ENCODE measurements at places on chromosomes 4 and X.
A peak's percentile ranks its signal among the peaks of the same experiment; 100 is the strongest.

DNA sequence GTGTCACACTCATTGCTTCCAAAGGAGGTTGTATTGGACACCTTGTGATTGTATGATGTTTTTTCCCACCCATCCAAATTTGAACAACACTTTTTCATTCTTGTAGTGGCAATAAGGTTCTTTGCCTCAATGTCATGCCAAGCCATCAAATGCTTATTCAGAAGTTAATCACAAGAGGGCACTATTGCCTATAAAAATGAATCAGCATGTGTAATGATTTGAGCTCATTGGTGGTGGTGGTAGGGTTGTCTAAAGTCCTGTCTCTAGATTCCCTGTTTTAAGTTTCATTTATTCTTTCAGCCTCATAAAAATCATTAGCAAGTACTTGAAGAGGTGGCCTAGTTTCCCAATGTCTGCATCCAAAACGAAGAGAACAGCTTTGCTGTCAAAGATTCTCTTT, 37.0 kb downstream of the IRS4 start:
- DNase-seq: no peak

GRCh38 chrX:18426004-18426320, 554 bp downstream of the CDKL5 start:
- no peak for DNase-seq

- no peak for DNase-seq
These were observed 711.8 kb upstream of the FAM241A start for GRCh38 chr4:111433441-111433840.

GRCh38 chr4:7892212-7893019, 47.2 kb downstream of the AFAP1 start:
- DNase-seq: no peak

GRCh38 chr4:5783486-5783885, 72.5 kb downstream of the EVC start:
- DNase-seq: no peak

DNA sequence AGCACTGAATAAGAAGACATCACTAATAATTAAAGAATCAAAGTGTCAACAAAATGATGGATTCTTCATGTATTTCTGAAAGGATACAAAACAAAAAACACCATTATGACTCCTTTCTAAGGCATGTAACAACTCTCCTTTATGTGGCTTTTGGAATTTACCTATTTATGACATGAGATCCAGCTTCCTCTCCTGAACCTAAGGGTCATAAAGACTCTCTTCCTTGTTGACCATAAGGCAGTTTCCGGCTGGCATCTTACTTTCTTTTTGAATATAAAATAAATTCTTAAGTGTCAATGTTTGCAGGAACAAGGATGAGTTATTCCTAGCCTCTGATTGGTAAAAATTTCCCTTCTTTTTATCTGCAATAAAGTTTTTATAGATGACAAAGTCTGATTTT, 111.1 kb upstream of the GRPR start:
- no peak for DNase-seq

- DNase-seq: no peak
These were observed 38.4 kb downstream of the SLAIN2 start for GRCh38 chr4:48379587-48380180.

DNA sequence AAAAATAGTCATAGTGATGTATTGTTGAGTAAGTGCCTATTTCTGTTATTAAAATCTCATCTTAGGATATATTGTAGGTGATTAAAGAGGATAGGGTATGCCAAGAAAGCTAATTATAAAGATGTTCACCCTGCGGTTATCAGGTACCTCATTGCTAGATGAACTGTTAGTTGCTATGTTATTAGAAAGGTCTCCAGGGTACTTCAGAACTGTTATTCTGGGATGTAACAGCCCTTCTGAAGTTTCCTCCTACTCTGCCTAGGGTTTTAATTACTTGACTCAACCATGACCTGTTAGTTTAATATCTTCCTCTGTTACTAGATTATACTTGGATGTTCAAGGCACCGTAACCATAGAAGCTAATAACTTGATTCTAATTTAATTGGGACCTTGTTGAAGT, 15.4 kb downstream of the TMPRSS11E start:
- DNase-seq: no peak

DNA sequence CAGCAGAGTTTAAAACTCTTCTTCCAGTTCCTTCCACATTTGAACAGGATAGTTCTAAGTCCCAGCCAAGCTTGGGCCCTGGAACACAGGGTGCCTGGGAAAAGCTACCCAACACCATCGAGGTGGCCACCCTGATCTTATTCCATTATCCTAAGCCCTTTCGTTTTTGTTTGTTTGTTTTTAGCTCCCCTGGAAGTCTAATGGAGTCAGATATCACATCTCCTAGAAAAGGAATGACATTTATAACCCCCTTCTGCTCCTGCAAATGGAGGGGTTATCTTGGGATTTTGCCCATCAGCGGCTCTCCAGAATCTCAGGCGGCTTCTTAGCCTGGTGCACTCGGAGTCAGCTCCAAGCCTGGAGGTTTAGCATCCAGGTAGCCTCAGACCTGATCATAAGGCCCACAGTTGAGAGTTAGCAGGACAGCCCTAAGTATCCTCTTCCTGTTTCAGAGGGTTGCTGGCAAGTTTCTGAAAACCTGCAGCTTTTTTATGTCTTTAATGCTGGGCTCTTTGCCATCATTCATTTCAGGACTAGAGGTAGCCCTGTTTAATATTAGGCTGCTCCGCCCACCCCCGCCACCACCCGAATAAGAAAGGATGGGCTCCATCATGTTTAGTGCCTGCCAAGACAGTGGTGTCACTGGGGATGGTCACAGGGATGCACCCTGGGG, 230.0 kb upstream of the LNX1 start:
- no peak for DNase-seq

DNA sequence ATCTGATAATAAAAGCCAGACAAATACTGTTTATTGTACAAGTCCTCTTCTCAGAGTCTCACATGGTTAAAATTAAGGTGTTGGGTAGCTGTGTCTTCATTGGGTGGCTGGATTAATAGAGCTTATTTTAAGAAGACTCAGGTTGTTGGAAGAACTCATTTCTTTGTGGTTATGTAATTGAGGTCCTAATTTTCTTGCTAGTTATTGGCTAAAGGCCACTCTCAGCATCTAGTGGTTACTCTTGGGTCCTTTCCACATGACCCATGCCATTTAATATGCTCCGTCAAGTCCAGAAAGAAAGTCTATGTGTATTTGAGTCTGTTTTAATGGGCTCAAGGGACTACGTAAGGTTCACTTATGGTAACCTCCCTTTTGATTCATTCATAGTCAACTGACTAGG, 1668.6 kb upstream of the AGA start:
- DNase-seq: no peak

GRCh38 chrX:47209508-47210238, 8.8 kb upstream of the CDK16 start:
- DNase-seq: no peak

DNA sequence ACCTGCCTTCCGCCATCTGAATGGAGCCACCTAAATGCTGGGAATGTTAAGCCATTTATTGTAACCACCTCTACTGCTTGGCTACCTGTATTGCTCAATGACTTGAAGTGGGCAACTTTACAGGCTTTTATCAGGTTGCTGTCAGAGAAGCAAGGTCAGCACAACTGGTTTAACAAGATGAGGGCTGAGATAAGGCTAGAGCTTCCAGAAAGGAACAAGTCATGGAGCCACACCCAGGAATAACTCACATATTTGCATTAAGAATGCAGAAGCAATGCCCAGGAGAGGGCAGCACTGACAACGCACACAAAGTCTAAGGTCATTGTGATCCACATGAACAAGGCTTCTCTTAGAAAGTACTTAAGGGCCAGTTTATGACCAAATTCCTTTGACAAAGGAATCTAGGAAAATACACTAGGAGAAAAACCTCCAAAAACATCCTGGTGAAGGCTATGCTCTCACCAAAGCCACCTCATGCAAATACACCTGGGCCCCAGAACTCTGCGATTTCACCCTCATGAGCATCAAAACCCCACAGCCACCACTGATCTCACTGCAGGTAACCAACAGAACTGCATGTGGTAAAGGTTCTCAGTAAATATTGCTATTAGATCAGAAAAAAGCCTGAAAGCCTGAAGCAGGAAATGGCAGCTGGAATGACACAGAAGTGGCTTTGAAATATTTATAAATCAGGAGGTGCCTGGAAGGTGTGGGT, 15.0 kb upstream of the STS start:
- peak; percentile 44 for DNase-seq

DNA sequence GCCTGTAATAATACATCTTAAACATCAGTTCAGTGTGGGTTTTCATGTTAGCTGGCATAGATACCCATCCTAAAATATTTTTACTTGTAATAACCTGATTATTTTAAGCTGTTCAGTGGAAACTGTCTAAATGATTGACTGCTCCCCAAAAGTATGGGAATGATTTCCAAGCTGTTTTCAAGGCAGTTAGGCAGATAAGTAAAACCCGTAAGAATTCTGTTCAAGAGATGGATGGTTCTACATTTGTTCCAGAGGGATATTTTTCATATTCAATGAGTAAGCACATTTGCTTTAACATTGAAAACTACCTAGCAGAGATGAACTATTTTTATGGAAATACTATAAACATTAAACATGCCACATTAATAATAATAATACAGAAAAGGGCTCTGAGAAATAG, 161.1 kb downstream of the UNC5C start:
- no peak for DNase-seq

- DNase-seq: no peak
These were observed 370.5 kb upstream of the ANXA10 start for GRCh38 chr4:167721617-167722486.

- DNase-seq: no peak
These were observed 64.1 kb downstream of the HUWE1 start for GRCh38 chrX:53622431-53622830.

DNA sequence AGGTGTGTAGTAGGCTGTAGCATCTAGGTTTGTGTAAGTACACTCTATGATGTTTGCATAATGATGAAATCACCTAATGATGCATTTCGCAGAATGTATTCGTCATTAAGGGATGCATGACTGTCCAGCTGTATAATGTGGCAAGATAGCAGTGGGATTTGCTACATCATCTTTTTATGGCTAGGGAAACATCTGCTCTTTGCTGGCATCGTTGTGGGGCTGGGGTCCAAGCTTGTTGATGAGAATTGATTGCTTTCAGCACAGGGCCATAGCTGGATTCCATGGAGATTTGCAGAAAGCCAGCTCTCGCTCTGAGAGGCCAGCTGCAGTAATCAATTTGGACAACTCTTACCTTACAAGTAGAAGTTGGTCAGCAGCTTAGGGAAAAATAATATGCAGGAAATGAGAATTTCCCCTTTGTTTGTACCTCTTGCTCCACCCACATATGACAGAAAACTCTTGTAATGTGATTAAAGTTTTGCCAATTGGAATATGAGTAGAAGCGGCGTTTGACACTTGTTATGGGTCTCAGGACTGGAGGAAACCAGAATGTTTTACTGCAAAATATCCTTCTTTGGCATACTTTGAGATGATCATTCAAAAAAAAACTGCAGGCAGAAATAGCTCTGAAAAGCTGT, 310.5 kb downstream of the RAPGEF2 start:
- no peak for DNase-seq

DNA sequence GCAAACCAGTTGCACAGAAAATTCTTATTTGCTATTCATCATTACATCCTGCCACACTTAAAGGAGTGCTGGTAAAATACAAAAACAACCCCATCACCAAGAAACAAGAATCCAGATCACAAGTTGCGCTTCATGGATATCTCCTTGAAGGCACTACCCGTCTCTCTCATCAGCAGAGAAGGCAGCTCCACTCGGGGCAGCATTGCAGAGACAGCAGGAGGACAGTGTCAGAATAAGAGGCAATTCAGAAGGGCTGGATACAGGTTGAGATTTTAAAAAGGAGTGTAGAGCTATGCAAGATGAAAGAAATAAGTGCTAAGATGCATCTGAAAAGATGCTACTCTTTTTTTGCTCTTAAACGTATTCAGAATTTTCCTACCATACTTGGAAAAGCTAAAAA, 71.4 kb downstream of the LDB2 start:
- DNase-seq: no peak

DNA sequence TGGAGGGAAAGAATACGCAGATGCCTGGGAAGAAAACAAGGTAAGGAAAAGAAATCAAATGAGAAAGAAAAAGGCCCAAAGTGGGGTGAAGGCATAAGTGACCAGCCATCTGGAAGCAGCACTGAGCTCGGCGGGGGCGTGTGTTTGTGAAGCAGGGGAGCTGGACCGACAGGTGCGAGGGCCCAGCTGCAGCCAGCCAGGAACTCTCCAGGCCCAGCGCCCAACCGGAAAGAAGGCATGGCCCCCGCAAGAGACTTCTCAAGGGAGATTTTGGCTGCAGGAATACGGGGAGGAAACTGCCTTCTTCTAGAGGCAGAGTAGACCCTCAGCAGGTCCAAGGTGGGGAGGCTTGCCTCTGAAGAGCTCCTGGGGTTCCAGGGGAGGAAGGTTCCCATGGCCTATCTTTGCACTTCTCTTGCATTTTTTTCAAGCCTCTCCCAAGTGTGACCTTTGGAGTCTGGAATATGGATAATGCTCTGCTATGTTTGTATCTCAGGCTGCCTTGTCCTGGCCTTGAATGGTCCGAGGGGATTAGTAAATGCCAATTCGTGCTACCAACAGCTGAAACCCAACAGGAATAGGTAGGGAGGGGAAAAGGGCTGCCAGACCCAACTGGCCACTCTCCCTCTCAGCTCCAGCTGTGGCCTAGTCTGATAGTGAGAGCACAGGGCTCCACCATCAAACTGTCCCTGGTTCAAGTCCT, 10.8 kb upstream of the CITED1 start:
- DNase-seq: no peak

DNA sequence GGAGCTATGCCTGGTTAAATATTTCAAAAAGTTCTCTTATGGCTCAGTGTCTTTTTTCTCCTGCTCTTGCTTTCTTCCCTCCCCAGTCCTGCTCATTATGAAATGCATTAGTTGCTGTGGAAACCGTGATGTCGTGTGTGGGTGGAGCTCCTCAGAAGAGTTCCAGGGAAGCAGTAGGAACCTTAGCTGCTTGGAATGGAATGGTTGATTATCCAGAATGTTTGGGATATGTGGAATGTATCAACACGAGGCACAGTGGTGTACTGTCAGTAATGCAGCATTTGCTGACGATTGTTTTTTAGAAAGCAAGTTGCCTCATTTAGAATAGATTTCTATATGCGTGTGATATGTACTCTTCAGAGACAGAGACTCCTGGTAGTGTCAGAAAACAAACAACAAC, 333.2 kb downstream of the ARHGAP10 start:
- no peak for DNase-seq

- no peak for DNase-seq
These were observed 208.7 kb downstream of the CBLL2 start for GRCh38 chrX:22481436-22481835.

All from CD4-positive, alpha-beta T cell treated with Interleukin-6 for 4 hours (primary cell).